ENCODE measurements at places on chromosomes 1 and 21.

- no peak for DNase-seq
Measured at GRCh38 chr1:231139659-231140654, 21.9 kb upstream of the TRIM67 start.

- DNase-seq = no peak
Measured at GRCh38 chr21:16589006-16589898, 859.5 kb downstream of the USP25 start.

DNA sequence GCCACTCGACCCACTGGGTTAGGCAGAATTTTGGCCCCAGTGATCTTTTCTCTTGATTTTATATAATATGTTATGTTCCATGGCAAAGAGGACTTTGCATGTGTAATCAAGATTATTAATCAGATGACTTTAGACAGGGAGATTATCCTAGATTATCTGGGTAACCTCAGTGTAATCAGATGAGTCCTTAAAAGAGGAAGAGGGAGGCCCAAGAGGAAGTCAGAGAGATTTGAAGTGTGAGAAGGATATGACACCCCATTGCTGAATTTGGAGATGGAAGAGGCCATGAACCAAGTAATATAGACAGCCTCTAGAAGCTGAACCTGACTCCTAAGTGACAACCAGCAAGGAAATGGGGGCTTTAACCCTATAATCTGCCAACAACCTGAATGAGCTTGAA is 117.1 kb upstream of the CSF3R start:
- no peak for DNase-seq

DNA sequence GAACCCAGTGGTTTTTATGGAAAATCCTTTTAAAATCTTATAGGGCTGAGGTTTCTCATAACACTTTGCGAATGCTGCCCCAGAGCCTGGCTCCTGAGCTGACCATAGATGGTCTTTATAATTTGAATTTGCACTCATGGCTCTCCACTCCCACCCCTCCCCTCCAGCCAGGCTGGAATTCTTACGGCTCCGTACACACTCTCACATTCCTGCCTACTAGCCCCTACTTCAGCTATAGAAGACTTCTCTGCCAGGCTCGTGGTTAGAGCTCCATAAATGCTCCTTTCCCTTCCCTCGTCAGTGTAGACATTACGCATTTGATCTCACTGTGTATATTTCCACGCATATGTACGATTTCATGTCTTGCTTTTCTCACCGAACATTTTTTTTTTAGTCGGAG is 5.4 kb upstream of the HSPG2 start:
- no peak for DNase-seq

DNA sequence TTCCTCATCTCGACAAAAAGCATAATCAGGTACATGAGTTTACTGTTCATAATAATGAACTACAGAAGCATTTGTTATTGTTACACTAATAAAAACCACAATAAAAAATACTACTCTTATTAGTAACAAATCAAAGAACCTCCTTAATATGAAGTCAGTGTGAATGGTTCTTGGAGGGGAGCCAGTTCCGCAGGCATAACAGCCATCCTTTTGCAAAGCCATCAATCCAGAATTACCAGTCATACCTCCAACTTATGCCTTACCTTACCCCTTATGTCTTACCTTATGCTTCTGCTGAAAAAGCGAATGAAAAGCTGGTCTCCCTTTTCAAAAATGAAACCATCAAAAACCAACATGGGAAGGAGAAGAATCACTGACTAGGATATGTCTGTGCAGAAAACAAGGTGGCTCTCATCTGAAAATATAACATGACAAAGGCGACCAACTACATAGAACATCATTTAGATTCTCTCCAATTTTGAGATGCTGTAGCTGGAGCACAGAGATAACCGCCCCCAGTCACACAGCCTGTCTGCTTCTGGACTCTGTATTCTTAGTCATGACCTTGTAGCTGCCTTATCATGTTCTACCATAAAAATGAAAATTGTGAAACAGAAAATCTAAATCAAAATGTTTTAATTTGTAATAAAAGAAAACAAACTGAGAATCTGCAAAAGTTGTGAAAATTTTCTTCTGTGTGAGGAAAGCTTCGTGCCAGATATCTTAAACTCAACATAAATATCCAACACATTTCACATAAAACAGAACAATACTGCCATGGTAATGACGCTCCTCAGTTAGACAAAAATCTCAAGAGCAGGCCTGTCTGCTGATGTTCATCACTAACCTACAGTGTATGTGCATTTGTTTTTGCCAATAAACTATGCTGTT is 438.2 kb downstream of the SMYD3 start:
- DNase-seq = no peak

DNA sequence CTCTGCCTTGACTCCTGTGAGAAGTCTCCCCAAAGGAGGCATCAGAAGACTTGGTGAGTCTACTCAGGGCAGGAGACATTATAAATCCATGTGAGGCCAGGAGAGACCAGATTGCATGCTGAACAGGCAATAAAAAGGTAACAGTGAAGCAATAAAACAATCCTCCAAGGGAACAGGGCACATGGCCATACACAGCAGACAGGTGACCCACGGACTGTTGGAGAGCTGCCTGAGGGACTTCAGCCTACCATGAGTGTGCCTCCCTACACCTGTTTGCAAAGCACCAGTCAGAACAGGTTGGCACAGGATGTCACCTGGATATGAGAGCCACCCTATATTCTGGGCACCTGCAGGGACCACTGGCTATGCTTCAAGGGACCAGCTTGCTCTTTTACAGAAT is 67.6 kb downstream of the MAB21L3 start:
- no peak for DNase-seq

DNA sequence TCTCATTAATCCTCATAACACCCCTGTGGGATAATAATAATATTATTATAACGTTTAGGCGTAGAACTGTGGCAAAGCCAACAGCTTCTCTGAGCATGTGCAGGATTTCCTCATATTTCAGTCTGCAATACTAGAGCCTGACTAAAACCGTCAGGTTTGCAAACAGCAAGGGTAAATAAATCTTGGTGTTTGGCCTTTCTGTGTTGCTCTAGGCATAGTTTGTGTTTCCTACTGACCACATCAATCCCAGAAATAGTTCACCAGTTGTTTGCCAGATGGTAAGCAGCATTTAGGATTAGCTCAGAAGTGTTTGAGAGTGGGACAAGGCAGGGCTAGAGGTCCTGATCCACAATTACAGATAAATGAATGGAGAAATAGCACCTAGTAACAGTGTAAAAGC is 2.8 kb upstream of the KCNA3 start:
- DNase-seq = no peak

Measured in activated T-helper 1 cell treated with anti-CD3 and anti-CD28 coated beads, Interleukin-2, amount 50 U/mL, for 16 hours (primary cell).